ENCODE measurements at places on chromosomes 12 and 14.

DNA sequence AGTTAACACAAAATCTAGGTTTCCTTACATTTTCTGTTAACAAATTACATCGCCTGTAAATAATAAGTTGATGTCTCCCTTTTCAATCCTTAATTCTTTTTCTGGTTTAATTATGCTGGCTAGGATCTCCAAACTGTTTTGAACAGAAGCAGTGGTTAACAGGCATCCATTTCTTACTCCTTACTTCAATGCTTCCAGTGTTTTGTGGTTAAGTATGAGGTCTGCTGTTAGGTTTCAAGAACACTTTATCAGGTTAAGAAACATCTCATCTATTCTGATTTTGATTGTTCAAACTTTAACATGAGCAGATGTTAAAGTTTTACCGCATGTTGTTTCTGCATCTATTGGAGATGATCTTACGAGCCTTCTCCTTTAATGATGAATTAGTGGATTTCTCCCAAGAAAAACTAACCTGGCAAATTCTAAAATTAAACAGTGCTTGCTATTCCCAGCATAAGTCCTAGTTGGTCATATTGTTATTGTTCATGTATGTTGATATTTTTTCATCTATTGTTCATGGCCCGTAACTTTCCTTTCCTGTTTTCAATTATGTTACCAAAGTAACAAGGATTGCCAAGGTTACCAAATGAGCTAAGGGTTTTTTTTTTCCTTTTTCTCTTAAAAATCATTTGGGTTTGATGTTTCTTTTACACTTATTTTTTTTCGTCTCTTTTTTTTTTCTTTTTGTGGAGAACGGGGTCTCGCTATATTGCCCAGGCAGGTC lies 33.4 kb downstream of the POLE start:
- DNase-seq, result no peak

GRCh38 chr14:78302841-78303240 lies 132.7 kb downstream of the NRXN3 start:
- DNase-seq, result no peak

DNA sequence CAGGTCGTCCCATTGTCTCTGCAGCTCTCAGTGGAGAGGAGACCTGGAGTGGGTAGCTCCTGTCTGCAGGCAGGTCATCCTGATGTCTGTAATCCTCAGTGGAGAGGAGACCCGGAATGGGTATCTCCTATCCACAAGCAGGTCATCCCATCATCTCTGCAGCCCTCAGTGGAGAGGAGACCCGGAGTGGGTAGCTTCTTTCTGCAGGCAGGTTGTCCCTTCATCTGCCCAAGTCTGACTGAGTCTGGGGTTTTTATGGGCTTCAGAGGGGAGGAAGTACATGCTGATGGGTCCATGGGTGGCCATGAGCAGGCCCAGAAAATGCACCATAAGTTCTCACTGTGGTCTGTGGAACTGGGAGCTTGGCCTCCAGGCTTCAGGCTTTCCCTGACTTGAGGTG lies 28.9 kb upstream of the PAPLN start:
- no peak for DNase-seq

GRCh38 chr14:70558356-70558755 lies 23.6 kb upstream of the ADAM20 start:
- DNase-seq, result no peak
